Ovary (tissue), 10 donors: ENCODE measurements at places on chromosomes 12 and 14. TPM values are rescaled to one million over a fixed set of nuclear protein-coding genes. Genes with fewer than 3 reads are reported as not detected.

GRCh38 chr12:23049180-23049579 is 424.2 kb downstream of the ETNK1 start:
- H3K36me3 ChIP-seq, result no peaks in the 10 kb centered on the region
- H3K4me1 ChIP-seq, result no peaks in the 10 kb centered on the region
- no peak overlapping the region for H3K27ac ChIP-seq
- H3K27me3 ChIP-seq, result no peaks in the 10 kb centered on the region
- no peak for DNase-seq

- no peak overlapping the region for H3K4me3 ChIP-seq
- H3K36me3 ChIP-seq, result no peaks in the 10 kb centered on the region
- no peaks in the 10 kb centered on the region for H3K27me3 ChIP-seq
- DNase-seq, result no peak
- peak overlapping the region; percentile 6 for H3K27ac ChIP-seq
These were observed 155.5 kb downstream of the ZFP36L1 start for GRCh38 chr14:68637106-68638021.

- H3K27me3 ChIP-seq, result no peaks in the 10 kb centered on the region
- H3K27ac ChIP-seq, result no peak overlapping the region
- H3K4me3 ChIP-seq, result no peak overlapping the region
- H3K36me3 ChIP-seq, result no peaks in the 10 kb centered on the region
- DNase-seq, result no peak
- H3K4me1 ChIP-seq, result peaks cover under 1% of the 10 kb centered on the region
These were observed 19.4 kb downstream of the COA8 start for GRCh38 chr14:103581954-103582703.

GRCh38 chr12:90945070-90945649 is 9.8 kb downstream of the CCER1 start:
- no peak overlapping the region for H3K27ac ChIP-seq
- H3K27me3 ChIP-seq, result no peaks in the 10 kb centered on the region
- DNase-seq, result no peak

GRCh38 chr14:88327497-88327896 is 4.4 kb upstream of the KCNK10 start:
- H3K27me3 ChIP-seq, result no peaks in the 10 kb centered on the region
- no peak for DNase-seq
- H3K27ac ChIP-seq, result no peak overlapping the region

DNA sequence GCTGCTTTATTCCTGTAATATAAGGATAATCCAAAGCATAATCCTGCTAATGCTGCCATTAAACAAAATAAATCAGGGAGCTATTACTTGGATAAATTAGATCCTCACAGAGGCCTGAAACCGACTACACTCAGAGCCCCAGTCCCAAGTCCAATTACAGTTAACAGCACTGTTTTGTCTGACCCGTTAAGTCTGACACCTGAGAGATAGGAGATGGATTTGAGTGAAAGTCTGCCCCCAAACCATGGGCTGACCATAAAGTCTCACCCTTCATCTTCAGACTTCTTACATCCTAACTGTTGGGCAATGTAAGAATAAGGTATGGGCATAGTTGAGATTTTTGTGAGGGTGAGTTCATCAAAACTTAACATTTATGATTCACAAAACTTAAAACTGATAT is 181.7 kb downstream of the PLCZ1 start:
- no peaks in the 10 kb centered on the region for H3K4me1 ChIP-seq
- H3K27ac ChIP-seq, result no peak overlapping the region
- H3K27me3 ChIP-seq, result no peaks in the 10 kb centered on the region
- no peak for DNase-seq

GRCh38 chr14:97791906-97792305 is 994.7 kb downstream of the VRK1 start:
- H3K27ac ChIP-seq, result no peak overlapping the region
- no peaks in the 10 kb centered on the region for H3K27me3 ChIP-seq

GRCh38 chr14:22547313-22547947 is 41.6 kb downstream of the DAD1 start:
- no peaks in the 10 kb centered on the region for H3K27me3 ChIP-seq
- DNase-seq, result no peak
- H3K4me3 ChIP-seq, result no peak overlapping the region

DNA sequence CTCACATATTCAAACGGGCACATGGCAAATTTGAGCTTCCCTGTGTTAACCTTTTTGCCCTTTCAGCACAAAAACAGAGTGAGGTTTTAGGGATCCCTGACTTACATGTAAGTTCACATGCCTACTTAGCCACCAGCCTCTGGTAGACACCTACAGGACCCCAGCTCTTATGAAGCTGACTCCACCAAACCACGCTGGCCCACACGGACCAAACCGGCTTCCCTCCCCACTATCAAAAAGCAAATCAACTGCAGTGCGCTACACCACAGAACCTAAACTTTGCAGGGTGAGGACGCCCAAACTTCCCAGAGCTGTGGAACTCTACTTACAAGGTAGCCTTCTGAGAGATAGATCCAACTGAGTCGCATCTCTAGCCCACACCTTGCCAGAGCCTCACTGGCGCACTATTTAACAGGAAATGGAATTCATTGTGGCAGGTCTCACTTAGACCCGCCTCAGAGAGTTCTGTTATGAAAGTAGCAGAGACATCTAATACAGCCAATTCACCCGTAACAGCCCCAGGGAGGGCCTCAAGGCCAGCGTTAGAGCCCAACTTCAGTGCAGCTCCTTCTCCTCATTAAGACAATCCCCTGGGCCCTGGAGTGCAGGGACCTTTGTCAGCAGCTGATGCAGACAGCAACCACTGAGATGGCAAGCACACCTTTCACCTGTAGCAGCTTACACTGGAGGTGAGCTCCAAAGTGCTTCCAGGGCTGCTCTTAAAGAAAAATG is 49.2 kb downstream of the SH2B3 start:
- H3K4me3 ChIP-seq, result no peak overlapping the region
- no peaks in the 10 kb centered on the region for H3K27me3 ChIP-seq
- no peak for DNase-seq
- H3K4me1 ChIP-seq, result no peaks in the 10 kb centered on the region
- H3K36me3 ChIP-seq, result no peaks in the 10 kb centered on the region
- H3K27ac ChIP-seq, result no peak overlapping the region

GRCh38 chr14:32728976-32729375 is 209.7 kb upstream of the NPAS3 start:
- no peak overlapping the region for H3K4me3 ChIP-seq
- H3K36me3 ChIP-seq, result no peaks in the 10 kb centered on the region
- no peak overlapping the region for H3K27ac ChIP-seq
- no peaks in the 10 kb centered on the region for H3K27me3 ChIP-seq
- no peaks in the 10 kb centered on the region for H3K4me1 ChIP-seq

- H3K27ac ChIP-seq, result no peak overlapping the region
- H3K27me3 ChIP-seq, result no peaks in the 10 kb centered on the region
- H3K36me3 ChIP-seq, result no peaks in the 10 kb centered on the region
These were observed 971.7 kb downstream of the FLRT2 start for GRCh38 chr14:86501611-86502010.

DNA sequence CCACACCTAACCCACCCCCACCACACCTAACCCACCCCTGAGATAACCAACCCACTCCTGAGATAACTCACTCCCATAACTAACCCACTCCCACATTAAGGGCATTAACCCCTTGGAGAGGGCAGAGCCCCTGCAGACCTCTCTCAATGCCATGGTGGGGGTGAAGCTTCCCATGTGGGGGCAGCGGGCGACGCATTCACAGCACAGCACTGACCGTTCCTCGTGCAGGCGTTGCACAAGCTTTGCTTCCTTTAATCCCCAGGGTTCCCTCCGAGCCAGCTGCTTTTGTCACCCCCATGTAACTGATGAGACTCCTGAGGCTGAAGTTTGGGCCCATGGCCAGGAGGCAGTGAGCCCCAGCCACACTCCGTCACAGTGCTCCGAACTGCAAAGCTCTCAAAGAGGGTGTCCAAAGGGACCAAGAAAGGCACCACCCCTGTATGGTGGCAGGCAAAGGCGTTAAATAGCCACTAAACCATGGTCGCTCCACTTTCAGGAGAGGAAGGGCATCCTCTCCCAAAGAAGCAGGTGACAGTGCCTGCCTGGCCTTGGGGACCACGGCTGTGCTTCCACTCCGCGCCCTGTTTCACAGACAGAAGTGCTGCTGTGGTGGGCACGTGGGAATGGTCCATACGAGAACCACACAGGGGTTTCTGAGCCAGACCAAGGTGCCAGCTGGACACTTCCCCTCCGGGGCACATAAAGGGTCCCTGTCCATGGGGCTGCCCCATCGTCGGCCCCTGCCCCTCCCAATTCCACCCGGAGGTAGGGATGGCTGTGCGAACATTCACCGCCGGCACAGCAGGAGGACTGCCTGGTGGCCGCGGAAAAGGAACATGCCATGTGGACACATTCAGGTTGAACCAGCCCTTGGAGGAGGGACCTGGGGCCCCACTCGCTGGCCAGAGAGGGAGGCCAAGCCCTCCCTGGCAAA is 28.3 kb downstream of the GALNT9 start:
- no peaks in the 10 kb centered on the region for H3K4me1 ChIP-seq
- no peak for DNase-seq
- H3K4me3 ChIP-seq, result no peak overlapping the region
- H3K36me3 ChIP-seq, result no peaks in the 10 kb centered on the region

- H3K27me3 ChIP-seq, result no peaks in the 10 kb centered on the region
- no peaks in the 10 kb centered on the region for H3K4me1 ChIP-seq
These were observed 991.6 kb downstream of the BCL11B start for GRCh38 chr14:98280436-98280835.

DNA sequence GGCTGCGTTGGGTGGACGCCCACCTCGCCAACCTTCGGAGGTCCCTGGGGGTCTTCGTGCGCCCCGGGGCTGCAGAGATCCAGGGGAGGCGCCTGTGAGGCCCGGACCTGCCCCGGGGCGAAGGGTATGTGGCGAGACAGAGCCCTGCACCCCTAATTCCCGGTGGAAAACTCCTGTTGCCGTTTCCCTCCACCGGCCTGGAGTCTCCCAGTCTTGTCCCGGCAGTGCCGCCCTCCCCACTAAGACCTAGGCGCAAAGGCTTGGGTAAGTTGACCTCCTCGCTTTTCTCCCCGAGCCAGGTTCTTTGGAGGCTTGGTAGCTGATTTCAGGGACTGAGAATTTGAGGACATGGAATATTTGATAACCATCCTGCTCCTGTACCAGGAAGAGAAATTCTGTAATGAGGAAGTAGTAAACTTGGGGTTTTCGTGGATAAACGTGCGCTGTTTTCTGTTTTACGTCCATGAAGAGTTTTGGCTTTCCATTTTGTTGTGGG is 530 bp downstream of the APAF1 start:
- peak overlapping the region; percentile 71 for H3K27ac ChIP-seq
- peaks cover 4% of the 10 kb centered on the region for H3K4me1 ChIP-seq
- H3K27me3 ChIP-seq, result no peaks in the 10 kb centered on the region
- no peak for DNase-seq

- H3K4me3 ChIP-seq, result no peak overlapping the region
- H3K27ac ChIP-seq, result no peak overlapping the region
- no peaks in the 10 kb centered on the region for H3K36me3 ChIP-seq
- DNase-seq, result no peak
- no peaks in the 10 kb centered on the region for H3K27me3 ChIP-seq
These were observed 90.8 kb downstream of the BICD1 start for GRCh38 chr12:32197421-32197820.

GRCh38 chr14:91466192-91466591 is 43.9 kb downstream of the PPP4R3A start:
- no peaks in the 10 kb centered on the region for H3K36me3 ChIP-seq
- no peak overlapping the region for H3K27ac ChIP-seq
- H3K4me3 ChIP-seq, result no peak overlapping the region
- H3K4me1 ChIP-seq, result no peaks in the 10 kb centered on the region

GRCh38 chr12:82660541-82661325 is 26.0 kb upstream of the TMTC2 start:
- no peak overlapping the region for H3K4me3 ChIP-seq
- no peak for DNase-seq
- no peaks in the 10 kb centered on the region for H3K4me1 ChIP-seq
- no peaks in the 10 kb centered on the region for H3K27me3 ChIP-seq
- no peaks in the 10 kb centered on the region for H3K36me3 ChIP-seq
- no peak overlapping the region for H3K27ac ChIP-seq

DNA sequence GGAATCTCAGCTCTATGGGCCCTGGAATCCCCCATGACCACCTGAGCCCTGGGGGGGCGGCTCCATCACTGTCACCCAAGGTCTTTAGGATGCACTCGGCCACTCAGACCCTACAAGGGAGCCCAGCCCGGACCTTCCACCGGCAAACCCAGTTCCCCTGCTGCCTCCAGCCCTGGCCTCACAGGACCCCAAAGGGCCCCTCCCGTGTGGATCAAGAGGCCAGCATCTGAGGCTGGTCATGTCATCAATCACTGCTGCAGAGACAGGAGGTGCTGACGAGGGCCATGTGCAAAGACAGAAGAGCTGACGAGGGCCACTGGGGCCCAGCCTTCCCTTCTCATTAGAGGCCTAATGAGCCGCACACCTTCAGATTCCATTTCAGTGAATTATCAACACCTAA is 39.0 kb upstream of the SFSWAP start:
- no peak for DNase-seq
- H3K4me3 ChIP-seq, result no peak overlapping the region
- no peaks in the 10 kb centered on the region for H3K27me3 ChIP-seq
- no peaks in the 10 kb centered on the region for H3K4me1 ChIP-seq
- no peaks in the 10 kb centered on the region for H3K36me3 ChIP-seq

DNA sequence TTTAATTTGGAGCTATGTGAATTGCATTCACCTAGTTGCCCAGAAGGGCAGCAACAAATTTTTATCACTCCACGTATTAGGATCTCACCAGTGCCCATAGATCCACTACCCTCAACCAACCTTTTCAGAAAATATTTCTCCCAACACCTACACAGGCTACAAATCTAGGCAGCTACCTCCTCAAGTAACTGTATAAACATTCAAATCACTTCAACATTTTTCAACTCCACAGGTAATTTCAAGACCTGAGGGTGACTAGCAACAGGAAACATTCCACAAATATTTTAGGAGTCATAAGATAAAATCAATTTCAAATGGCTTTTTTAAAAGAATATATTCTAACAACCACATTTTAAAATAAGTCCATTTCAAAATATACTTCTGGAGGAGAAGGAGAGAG is 12.9 kb downstream of the PHLDA1 start:
- no peaks in the 10 kb centered on the region for H3K27me3 ChIP-seq
- H3K4me1 ChIP-seq, result no peaks in the 10 kb centered on the region
- no peak overlapping the region for H3K27ac ChIP-seq
- H3K36me3 ChIP-seq, result no peaks in the 10 kb centered on the region
- no peak for DNase-seq

- no peak for DNase-seq
- no peaks in the 10 kb centered on the region for H3K27me3 ChIP-seq
- no peak overlapping the region for H3K27ac ChIP-seq
- peaks cover 12% of the 10 kb centered on the region for H3K4me1 ChIP-seq
- H3K4me3 ChIP-seq, result no peak overlapping the region
- no peaks in the 10 kb centered on the region for H3K36me3 ChIP-seq
These were observed 21.4 kb upstream of the MLXIP start for GRCh38 chr12:122057007-122057735.

The KIF5A gene
- total RNA-seq, result 0.48 TPM

The HOXC12 gene
- not detected for total RNA-seq

The PARP2 gene
- total RNA-seq, result 24.5 TPM

The WNT1 gene
- not detected for total RNA-seq

The SIX4 gene
- total RNA-seq, result 9.0 TPM

The TSPAN19 gene
- total RNA-seq, result not detected

The ERP27 gene
- total RNA-seq, result 2.7 TPM

The CTSG gene
- not detected for total RNA-seq

The CLMN gene
- 11.7 TPM for total RNA-seq

The DCD gene
- not detected for total RNA-seq
